ENCODE measurements at places on chromosomes 13 and 19.

DNA sequence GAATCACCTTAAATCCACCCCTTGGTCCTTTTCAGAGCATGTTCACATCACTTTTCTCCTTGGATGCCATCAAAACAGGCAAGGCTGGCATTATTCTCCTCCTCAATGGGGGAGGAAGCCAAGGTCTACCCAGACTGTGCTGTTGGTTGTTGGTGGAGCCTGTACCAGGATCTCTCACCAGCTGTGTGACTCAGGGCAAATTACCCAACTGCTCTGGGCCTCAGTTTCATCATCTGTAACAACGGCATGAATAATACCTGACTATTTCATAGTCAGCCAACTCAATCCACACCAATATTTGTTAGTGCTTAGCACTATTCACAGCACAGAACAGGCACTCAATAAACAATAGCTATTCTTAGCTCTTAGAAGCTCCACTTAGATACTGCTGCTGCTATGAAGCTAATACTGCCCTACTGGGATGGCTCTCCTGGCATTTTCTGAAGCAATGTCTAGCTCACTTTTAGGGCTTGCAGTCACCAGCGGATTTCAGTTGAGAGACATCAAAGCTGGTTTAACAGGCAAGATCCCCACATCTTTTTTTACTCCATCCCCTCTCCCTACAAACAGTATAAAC lies 116.9 kb downstream of the CCNA1 start:
- no peak for DNase-seq

- no peak for DNase-seq
These were observed 13.5 kb upstream of the CBY2 start for GRCh38 chr13:45688577-45688976.

DNA sequence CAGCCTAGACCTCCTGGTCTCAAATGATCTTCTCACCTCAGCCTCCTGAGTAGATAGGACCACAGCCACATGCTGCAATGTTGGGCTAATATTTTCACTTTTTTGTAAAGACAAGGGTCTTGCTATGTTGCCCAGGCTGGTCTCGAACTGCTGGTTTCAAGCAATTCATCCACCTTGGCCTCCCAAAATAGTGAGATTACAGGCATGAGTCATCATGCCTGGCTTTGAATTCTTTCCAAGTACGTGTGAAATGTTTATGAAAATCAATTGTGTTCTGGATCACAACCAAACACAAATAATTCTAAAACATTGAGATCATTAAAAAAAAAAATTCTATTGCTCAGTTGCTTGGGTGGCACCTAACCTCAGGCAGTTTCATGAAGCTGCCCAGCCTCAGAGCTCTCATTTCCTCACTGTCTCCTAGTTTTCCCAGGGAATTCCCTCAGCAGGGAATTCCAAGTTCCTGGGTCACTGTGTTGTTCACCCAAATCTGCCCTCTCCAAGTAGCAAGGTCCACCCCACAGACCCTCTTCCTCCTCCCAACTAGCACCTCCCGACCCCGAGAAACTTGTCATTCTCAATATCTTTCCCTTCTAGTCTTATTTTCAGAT lies 44.8 kb downstream of the ING1 start:
- DNase-seq = peak; percentile 10

DNA sequence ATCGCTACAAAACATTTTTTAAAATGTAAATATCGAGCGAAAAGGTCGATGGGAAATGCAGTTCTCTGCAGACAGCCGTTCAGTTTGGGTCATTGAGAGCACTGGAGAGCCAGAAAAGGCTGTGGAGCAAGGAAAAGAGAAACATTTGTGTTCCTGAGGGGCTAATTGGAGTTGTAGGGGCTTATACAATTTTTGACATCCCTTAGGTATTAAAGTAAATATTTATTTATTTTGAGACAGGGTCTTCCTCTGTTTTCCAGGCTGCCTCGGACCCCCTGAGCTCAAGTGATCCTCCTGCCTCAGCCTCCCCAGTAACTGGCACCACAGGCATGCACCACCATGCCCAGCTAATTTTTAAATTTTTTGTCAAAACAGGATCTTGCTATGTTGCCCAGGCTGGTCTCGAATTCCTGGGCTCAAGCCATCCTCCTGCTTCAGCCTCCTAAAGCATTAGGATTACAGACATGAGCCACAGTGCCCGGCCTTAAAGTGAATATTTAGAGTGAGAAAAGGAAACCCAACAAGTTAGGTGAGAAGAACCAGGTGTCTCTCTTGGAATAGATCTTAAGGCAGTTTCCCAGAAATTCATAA lies 825 bp upstream of the YIF1B start:
- DNase-seq = no peak

DNA sequence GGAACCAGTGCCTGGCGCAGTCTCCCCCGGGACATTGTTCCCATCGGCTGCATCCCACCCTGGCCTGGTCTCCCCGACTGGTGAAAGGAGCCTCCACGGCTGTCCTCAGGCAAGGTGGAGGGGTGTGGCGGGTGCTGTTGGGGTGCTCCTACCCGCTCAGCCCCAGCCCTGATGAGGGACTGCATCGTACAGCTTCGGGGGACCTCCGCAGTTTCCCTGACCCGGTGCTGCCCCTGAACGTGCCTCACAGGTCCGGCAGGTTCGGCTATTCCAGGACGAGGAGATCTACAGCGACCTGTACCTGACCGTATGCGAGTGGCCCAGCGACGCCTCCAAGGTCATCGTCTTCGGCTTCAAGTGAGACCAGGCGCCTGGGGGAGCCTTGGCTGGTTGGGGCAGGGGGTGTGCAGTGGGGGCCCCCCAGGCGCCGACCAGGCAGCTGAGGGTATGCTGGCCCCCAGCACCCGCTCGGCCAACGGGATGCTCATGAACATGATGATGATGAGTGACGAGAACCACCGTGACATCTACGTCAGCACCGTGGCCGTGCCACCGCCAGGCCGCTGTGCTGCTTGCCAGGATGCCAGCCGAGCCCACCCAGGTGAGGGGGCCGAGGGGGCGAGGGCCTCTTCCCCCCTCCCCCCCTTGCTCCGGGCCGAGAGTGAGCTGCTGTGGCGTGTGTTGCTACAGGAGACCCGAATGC lies 3.5 kb downstream of the DCAF15 start:
- DNase-seq = no peak

GRCh38 chr13:70347947-70348620 lies 239.8 kb upstream of the KLHL1 start:
- DNase-seq = no peak

DNA sequence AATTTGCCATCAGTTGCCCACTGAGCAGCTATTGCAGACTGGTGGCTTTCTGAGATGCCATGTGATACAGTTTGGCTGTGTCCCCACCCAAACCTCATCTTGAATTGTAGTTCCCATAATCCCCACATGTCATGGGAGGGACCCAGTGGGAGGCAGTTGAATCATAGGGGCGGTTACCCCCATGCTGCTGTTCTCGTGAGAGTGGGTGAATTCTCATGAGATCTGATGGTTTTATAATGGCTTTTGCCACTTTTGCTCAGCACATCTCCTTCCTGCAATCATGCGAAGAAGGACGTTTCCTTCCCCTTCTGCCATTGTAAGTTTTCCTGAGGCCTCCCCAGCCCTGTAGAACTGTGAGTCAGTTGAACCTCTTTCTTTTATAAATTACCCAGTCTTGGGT lies 34.8 kb upstream of the ANKRD10 start:
- DNase-seq = no peak

- no peak for DNase-seq
These were observed 87.6 kb upstream of the STK24 start for GRCh38 chr13:98664510-98664909.

- DNase-seq = peak; percentile 96
These were observed 467.3 kb downstream of the TSHZ3 start for GRCh38 chr19:30881930-30882329.

DNA sequence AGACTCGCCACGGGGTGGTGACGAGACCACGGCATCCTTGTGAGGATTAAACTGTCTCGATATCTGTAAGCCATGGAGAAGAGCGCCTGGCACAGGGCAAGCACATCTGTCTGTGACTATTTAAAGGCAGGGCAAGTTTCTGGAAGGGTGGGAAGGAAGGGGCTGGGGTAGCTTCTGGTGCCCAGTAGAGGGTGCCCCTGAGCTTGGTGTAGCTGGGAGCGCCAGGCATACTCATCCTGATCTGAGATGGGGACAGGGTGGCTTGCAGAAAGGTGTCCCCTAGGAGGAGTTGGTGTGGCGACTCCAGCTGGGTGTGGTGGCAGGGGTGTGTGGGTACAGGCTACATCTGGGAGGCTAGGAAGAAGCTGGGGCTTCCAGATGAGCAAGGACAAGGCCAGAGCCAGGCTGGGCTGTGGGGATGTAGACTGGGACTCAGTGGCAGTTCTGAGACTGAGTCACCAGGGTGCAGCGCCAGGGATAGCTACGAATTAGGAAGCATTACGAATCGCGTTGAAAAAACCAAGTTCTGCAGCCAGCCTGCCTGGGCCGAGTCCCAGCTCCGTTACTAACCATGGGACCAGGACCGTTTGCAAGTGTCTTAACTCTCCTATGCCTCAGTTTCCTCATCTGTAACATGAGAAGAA lies 23.1 kb upstream of the ASPDH start:
- no peak for DNase-seq

- no peak for DNase-seq
These were observed 197.8 kb downstream of the NALCN start for GRCh38 chr13:101218484-101218883.

DNA sequence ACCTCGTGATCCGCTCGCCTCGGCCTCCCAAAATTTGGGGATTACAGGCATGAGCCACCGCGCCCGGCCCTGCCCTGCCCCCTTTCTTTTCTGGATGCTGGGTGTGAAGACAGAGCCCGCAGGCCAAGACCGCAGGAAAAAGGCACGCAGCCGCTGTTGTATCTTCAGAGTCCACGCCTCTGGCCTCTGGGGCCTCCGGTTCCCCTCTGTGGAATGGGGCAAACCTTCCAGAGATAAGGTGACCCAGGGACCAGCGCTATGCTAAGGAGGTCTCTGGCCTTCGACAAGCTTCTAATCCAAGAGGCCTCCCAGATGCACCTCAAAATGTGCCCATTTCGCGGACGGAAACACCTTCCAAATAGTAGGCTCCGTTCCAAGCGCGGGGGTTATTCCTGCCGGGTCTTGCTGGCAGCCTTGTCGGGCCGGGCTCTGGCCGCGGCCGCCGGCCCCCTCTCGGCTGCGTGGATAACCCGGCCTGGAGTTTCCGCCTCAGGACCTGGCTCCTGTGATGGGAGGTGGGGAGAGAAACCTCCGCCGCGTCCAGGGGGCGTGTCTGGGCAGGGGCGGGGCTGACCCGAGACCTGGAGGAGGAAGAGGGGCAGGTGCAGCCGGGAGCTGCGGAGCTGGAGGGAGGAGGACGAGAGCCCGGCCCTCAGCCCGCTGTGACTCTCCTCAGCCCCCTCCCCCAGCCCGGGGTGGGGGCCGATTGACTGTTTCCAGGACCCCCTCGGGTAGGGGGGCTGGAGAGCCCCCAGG lies 13.1 kb downstream of the TJP3 start:
- DNase-seq = peak; percentile 63

- DNase-seq = peak; percentile 12
These were observed 40.3 kb downstream of the ERICH6B start for GRCh38 chr13:45575146-45575829.

GRCh38 chr13:31955101-31955500 lies 76.5 kb upstream of the FRY start:
- no peak for DNase-seq

- DNase-seq = no peak
These were observed 22.7 kb upstream of the TMEM255B start for GRCh38 chr13:113736258-113736731.

- no peak for DNase-seq
These were observed 795 bp upstream of the ABCA7 start for GRCh38 chr19:1038978-1039645.

DNA sequence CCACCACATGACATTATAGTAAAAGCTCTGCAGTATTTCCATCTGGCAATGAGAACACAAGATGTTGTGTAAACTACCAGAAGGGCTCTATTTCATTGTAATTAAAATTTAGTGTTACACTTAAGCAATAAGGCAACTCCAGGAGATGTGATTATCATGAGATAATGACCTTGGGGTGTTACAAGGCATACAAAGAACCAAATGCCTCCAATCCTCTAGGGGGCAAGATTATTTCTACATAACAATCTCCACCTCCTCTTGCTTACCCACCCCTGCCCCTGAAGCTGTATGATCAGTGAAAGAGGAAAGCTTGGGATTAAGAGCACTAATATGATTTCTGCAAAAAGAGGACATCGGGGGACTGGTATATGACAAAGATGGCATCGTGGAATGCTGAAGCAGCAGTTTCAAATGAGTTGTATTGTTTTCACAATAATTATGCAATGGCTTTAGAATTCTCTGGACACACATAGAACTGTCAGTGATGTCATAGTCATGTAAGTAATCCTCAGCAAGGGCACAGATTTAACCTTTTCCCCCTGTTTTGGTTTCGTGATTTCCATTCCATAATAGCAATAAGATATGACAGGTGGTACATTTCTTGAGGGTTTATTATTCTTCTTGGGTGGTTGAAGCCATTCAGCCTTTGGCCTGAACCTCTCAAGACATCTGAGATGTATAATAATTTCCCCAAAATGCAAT lies 295.3 kb downstream of the MZT1 start:
- DNase-seq = no peak

GRCh38 chr13:107069108-107069776 lies 501.3 kb upstream of the ARGLU1 start:
- no peak for DNase-seq

- no peak for DNase-seq
These were observed 6.3 kb downstream of the CALM3 start for GRCh38 chr19:46607448-46607841.

DNA sequence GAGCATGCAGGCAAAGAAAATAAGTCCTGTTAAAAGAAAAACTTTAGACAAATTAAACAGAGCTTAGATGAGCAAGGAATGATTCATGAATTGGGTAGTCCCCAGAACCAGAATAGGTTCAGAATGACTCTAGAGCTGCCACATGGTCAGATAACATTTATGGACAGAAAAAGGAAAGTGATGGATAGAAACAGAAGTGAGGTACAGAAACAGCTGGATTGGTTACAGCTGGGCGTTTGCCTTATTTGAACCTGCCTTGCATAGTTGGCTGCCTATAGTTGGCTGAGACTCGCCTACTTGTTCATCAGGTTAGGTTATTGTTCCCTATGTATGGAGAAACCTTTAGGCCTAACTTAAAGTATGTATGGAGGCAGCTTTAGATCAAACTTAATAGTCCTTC lies 35.4 kb downstream of the WDFY2 start:
- peak; percentile 60 for DNase-seq

DNA sequence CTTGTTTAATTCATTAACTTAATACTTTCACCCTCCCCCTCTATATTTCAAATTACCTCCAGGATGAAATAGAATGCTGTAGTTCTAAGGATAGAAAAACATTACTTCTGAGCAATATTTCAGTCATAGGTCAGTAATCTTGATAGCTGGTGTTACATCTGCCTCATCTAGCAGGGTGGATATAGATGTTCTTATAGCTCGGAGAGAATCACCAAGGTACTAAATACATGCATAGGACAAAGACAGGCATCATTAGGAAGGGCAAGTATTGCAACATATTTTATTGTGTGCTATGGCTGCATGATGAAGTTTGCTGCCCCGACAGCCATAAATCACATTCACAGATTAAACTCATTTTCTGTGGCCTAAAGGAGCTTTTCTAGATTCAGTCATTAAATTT lies 601.0 kb downstream of the FGF9 start:
- no peak for DNase-seq

DNA sequence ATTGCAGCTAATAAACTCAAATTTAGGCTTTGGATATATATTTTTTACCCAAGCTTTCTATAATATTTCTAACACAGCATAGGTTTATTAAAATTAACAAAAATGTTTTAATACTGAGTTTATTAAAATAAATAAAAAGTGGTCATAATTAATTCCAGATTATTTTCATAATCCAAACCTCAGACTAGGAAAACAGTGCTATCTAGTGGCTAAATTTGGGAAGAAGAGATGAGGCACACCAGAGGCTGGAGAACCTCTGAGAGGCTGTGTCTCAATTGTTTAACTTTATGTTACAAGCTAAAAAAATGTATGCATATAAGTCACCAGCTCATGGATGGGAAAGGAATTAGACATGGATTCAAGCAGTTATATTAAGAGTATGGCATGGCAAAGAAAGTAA lies 392.5 kb downstream of the DIAPH3 start:
- DNase-seq = no peak
